Vein endothelial cell (primary cell): ENCODE measurements at places on chromosomes 2 and 18. TPM values are rescaled to one million over a fixed set of nuclear protein-coding genes. Genes with fewer than 3 reads are reported as not detected.

The ALLC gene
- total RNA-seq, result not detected in 2 replicates

The EPHA4 gene
- 22.9 and 39.4 TPM in 2 replicates for total RNA-seq

The ADRA2B gene
- total RNA-seq, result under 0.01 TPM in 1 of 2 replicates, not detected in the other

The PRKAG3 gene
- total RNA-seq, result not detected in 2 replicates

The LYG2 gene
- not detected in 2 replicates for total RNA-seq

The ALKAL2 gene
- total RNA-seq, result not detected in 2 replicates

The CYTIP gene
- total RNA-seq, result not detected in 2 replicates

The SLC30A3 gene
- total RNA-seq, result 3.2 and 11.8 TPM in 2 replicates

The MRPS9 gene
- total RNA-seq, result 17.6 and 18.0 TPM in 2 replicates

The GBX2 gene
- total RNA-seq, result 1.5 and 2.6 TPM in 2 replicates

The LIPG gene
- total RNA-seq, result 30.4 and 80.9 TPM in 2 replicates

The IL36A gene
- total RNA-seq, result not detected in 2 replicates

The SERPINB10 gene
- total RNA-seq, result not detected in 2 replicates

The SERPINB13 gene
- not detected in 2 replicates for total RNA-seq

The CFC1 gene
- not detected in 2 replicates for total RNA-seq

The ASB18 gene
- total RNA-seq, result not detected in 2 replicates
